ENCODE measurements at places on chromosomes 11 and 22. TPM values are rescaled to one million over a fixed set of nuclear protein-coding genes. Genes with fewer than 3 reads are reported as not detected.
A peak's percentile ranks its signal among the peaks of the same experiment; 100 is the strongest.

- peaks cover 9% of the 10 kb centered on the region for H3K27me3 ChIP-seq
- no peaks in the 10 kb centered on the region for H3K36me3 ChIP-seq
- no peak for DNase-seq
- peaks cover 12% of the 10 kb centered on the region for H3K4me1 ChIP-seq
Observed at GRCh38 chr11:1335264-1335810, 25.9 kb upstream of the TOLLIP start.

- DNase-seq = no peak
- peaks cover 12% of the 10 kb centered on the region for H3K36me3 ChIP-seq
- H3K27ac ChIP-seq = no peak overlapping the region
- no peaks in the 10 kb centered on the region for H3K27me3 ChIP-seq
Observed at GRCh38 chr22:37053310-37054055, 1.9 kb downstream of the KCTD17 start.

- H3K4me3 ChIP-seq = no peak overlapping the region
- peaks cover 20% of the 10 kb centered on the region for H3K4me1 ChIP-seq
- DNase-seq = no peak
- no peaks in the 10 kb centered on the region for H3K36me3 ChIP-seq
- H3K27me3 ChIP-seq = no peaks in the 10 kb centered on the region
Observed at GRCh38 chr11:22699388-22699787, 33.0 kb downstream of the GAS2 start.

DNA sequence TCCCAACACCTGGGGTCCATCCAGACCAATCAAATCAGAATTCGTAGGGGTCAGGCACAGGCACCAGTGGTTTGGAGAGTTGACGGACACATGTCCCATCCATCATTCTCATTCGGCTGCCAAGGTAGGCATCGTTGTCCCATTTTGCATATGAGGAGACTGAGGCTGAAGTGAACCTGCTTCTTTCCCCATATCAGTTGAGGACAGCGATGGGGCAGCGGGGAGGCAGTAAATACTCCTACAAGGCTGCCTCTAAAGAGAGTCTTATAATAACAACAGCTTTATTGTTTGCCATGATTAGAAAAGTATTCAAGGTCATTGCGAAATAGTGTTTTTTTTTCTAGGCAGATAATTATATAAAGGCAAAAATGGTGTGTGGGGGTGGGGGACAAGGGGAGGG lies 1.6 kb upstream of the BEST1 start:
- H3K36me3 ChIP-seq = no peaks in the 10 kb centered on the region
- H3K4me1 ChIP-seq = peaks cover 41% of the 10 kb centered on the region
- no peak for DNase-seq
- no peak overlapping the region for H3K4me3 ChIP-seq
- H3K27ac ChIP-seq = no peak overlapping the region

Gene PANX3
- total RNA-seq = not detected

GRCh38 chr22:31747441-31747840 lies 2.5 kb downstream of the PRR14L start:
- no peaks in the 10 kb centered on the region for H3K36me3 ChIP-seq
- H3K27ac ChIP-seq = no peak overlapping the region
- peaks cover 35% of the 10 kb centered on the region for H3K4me1 ChIP-seq
- H3K27me3 ChIP-seq = no peaks in the 10 kb centered on the region

GRCh38 chr11:117730208-117730800 lies 66.7 kb downstream of the DSCAML1 start:
- no peak overlapping the region for H3K27ac ChIP-seq
- no peak overlapping the region for H3K4me3 ChIP-seq
- no peaks in the 10 kb centered on the region for H3K4me1 ChIP-seq
- DNase-seq = no peak
- H3K27me3 ChIP-seq = peaks cover 14% of the 10 kb centered on the region

- DNase-seq = no peak
- no peak overlapping the region for H3K27ac ChIP-seq
- no peaks in the 10 kb centered on the region for H3K27me3 ChIP-seq
- H3K36me3 ChIP-seq = no peaks in the 10 kb centered on the region
- H3K4me3 ChIP-seq = no peak overlapping the region
Observed at GRCh38 chr22:38768036-38768435, 12.2 kb upstream of the SUN2 start.

DNA sequence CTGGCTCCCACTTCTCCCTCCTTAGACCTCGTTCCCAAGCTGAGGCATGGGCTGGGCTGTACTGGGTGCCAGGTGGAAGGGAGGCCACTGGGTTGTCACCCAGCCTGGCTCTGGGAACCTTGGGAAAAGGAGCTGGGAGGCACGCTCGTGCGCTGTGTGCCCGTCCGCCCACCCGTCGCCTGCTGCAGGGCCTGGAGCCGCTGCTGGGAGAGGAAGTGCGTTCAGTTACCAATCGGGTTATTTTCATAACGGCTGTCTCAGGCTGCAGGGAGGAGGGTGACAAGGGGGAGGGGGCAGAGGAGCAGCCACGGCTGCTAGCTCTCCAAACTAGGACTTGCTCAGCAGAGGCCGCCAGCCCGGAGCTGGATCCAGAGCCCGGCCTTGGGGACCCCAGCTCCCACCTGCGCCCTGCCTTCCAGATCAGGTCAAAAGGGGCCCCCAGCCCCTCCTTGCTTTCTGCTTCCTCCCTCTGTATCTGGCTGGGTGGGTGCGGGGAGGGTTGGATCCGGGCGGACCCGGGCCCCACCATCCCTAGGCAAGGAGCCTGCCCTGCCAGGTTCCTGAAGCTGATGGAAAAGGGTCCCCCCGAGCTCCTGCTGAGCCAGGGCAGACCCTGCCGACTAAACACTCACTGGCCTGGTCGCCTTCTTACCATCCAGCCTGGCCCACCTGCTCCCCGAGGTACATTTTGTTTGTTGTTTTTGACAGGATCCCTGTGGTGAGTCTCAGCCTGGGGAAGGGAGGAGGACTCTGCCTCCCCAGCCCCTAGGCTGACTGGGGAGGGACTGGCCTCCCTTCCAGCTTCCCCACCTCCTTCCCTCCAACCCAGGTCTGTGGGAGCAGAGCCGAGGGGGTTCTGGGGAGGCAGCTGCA lies 14.3 kb downstream of the DGKZ start:
- H3K4me3 ChIP-seq = peak overlapping the region; percentile 66
- peaks cover 41% of the 10 kb centered on the region for H3K4me1 ChIP-seq
- H3K36me3 ChIP-seq = no peaks in the 10 kb centered on the region
- peak overlapping the region; percentile 96 for H3K27ac ChIP-seq
- peak; percentile 87 for DNase-seq

DNA sequence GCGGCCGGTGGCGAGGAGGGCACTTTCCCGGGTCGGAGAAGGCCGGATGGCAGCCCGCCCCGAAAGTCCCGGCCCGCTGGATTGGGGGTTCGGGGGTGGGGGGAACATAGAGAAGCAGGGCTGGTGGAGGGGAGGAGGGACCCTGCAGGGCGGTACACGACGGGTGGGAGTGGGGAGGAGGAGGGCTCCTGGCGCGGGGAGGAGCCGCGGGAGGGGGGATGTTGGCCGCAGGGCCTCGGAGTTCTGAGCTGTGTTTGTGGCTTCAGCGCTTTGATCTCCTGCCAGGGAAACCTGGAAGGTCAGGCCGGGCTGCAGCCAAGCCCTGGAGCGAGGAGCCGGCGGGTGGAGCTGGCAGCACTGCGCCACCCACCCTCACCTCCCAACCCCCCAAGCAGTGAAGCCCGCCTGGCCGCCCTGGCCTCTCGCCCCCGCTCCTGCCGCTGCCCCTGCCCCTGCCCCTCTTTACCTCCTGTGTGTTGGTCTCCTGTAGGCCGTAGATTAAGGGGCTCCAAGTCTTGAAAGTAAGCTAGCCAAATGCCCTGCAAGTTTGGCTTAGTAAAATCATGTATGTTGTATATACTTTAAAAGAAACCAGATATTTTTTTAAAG lies 30.9 kb downstream of the C22orf31 start:
- H3K27me3 ChIP-seq = no peaks in the 10 kb centered on the region
- peak overlapping the region; percentile 75 for H3K4me3 ChIP-seq
- no peaks in the 10 kb centered on the region for H3K36me3 ChIP-seq
- peak overlapping the region; percentile 97 for H3K27ac ChIP-seq

DNA sequence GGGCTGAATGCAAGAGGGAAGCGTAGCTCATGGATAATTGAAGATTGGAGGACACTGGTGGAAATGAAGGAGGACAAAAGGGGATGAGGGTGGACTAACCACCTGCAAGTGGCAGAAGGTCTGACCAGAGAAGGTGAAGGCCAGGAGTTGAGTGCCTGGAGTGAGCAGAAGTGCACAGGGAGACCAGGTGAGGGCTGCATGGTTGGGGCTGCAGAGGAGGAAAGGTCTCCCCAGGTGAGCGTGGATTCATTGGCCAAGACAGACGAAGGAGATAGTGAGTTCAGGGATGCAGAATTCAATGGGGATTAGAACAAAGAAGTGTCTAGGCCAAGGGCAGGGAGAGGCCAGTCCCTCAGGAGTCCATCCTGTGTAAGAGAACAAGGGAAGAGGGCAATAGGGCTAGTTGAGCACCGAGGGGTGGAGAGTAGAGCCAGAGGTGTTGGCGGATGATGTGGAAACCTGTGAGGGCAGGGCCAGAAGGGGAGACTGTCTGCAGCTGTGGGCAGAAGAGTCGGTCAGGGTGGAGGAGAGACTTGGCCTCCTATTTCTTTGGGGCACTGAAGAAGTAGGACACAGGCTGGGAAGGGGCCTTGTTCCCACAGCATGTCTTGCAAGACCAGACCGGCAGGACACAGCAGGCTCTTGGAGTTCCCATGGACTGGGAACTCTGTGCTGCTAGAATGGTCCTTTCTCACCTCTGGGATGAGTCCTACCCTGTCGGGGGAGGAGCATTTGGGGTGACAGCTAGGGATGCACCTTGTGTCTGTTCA lies 6.7 kb downstream of the TRIM29 start:
- no peak overlapping the region for H3K4me3 ChIP-seq
- no peaks in the 10 kb centered on the region for H3K4me1 ChIP-seq
- H3K36me3 ChIP-seq = no peaks in the 10 kb centered on the region
- peaks cover 51% of the 10 kb centered on the region for H3K27me3 ChIP-seq
- no peak overlapping the region for H3K27ac ChIP-seq

Gene OTOG
- not detected for total RNA-seq

Gene CNTF
- 1.3 TPM for total RNA-seq

DNA sequence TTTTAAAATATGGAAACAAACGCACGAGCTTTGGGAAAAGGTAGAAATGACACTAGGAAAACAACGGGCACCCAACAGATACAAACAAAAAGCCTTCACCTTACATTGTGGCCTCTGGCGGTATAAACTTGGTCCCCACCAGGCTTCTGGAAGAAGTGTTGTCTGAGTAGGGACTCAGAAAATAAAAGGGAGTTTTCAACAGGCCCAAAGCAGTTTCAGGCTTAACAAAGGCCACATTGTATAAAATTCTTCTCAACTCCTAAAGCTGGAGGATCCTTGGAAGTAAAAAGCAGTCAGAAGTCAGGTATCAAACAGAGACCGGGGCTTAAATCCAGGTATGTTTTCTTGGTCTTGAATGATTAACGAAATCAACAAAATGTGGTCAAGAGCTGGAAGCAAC lies 61.0 kb downstream of the LARGE1 start:
- DNase-seq = no peak
- no peaks in the 10 kb centered on the region for H3K27me3 ChIP-seq
- no peak overlapping the region for H3K27ac ChIP-seq
- H3K4me3 ChIP-seq = no peak overlapping the region

- peaks cover 39% of the 10 kb centered on the region for H3K36me3 ChIP-seq
- peak overlapping the region; percentile 83 for H3K27ac ChIP-seq
- peaks cover 48% of the 10 kb centered on the region for H3K4me1 ChIP-seq
- no peak for DNase-seq
- H3K27me3 ChIP-seq = no peaks in the 10 kb centered on the region
Observed at GRCh38 chr11:130908061-130908460, 8.2 kb downstream of the SNX19 start.

DNA sequence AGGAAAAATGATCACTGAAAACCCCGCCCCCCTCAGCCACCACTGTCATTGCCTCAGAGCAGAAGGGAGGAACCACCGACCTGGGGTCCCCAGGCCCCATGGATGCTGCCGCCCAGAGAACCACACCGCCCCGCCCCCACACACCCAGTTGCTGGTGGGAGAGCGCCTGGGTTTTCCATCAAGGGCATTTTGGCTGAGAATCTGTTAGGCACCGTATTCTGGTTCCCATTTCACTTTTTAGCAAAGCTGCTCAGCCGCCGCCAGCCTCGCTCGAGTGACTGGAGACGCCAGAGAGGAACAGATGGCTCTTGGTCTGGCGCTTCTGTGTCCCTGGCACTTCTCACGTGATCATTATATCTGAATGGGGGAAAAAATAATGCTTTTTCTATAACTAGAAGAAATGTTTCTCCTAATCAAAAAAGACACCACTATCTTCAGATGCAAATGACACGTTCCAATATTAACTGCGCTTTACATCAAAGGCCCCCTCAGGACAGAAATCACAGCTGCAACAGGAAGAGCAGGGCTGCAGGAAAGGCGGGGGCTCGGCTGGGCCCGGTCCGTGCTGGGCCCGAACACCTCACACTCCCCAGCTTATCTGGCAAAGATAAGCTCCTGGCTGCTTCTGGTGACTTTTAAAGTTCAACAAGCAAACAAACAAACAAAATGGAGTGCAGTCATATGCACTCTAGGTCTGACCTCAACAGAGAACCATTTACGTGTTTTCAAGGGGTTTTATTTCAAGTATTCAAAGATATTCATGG lies 149.8 kb downstream of the MPPED1 start:
- H3K27me3 ChIP-seq = peaks cover 2% of the 10 kb centered on the region
- H3K4me3 ChIP-seq = no peak overlapping the region
- H3K36me3 ChIP-seq = no peaks in the 10 kb centered on the region
- H3K4me1 ChIP-seq = no peaks in the 10 kb centered on the region
- DNase-seq = no peak

GRCh38 chr11:32043737-32044136 lies 47.1 kb upstream of the RCN1 start:
- H3K36me3 ChIP-seq = no peaks in the 10 kb centered on the region
- H3K4me3 ChIP-seq = no peak overlapping the region
- no peaks in the 10 kb centered on the region for H3K4me1 ChIP-seq
- H3K27me3 ChIP-seq = peaks cover 54% of the 10 kb centered on the region
- no peak for DNase-seq

DNA sequence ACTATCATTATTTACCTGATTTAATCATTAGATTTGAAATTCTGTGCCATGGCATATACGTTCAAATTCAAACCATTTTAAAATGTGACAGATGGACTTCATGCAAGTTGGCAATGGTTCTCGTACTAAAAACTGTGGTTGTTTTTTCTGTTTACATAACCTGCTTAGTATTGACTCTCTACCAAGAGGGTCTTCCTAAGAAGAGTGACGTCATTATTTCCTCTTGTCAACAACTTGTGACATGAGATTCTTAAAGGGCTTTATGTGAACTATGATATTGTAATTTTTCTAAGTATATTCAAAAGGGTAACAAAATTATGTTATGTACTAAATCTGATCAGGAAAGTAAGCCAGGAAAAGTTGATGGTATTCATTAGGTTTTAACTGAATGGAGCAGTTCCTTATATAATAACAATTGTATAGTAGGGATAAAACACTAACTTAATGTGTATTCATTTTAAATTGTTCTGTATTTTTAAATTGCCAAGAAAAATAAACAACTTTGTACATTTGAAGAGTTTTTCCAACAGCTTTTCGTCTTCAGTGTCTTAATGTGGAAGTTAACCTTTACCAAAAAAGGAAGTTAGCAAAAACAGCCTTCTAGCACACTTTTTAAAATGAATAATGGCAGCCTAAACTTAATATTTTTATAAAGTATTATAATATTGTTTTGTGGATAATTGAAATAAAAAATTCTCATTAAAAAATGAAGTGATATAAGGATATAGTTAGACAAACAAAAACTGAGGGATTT lies 87.0 kb downstream of the GRK3 start:
- H3K36me3 ChIP-seq = no peaks in the 10 kb centered on the region
- DNase-seq = no peak
- no peaks in the 10 kb centered on the region for H3K4me1 ChIP-seq
- no peak overlapping the region for H3K27ac ChIP-seq
- no peak overlapping the region for H3K4me3 ChIP-seq

GRCh38 chr11:19493446-19494213 lies 219.0 kb upstream of the NAV2 start:
- H3K4me3 ChIP-seq = no peak overlapping the region
- H3K27ac ChIP-seq = no peak overlapping the region
- H3K36me3 ChIP-seq = peaks cover 3% of the 10 kb centered on the region
- no peaks in the 10 kb centered on the region for H3K4me1 ChIP-seq
- no peak for DNase-seq
- peaks cover 31% of the 10 kb centered on the region for H3K27me3 ChIP-seq

All from chondrocyte (in vitro differentiated cells).